ENCODE measurements at places on chromosomes 7 and 10.

GRCh38 chr7:22586786-22587140 is 86.8 kb upstream of the STEAP1B start:
- no peak for DNase-seq

GRCh38 chr7:113918946-113919345 is at the start of gene PPP1R3A:
Gene PPP1R3A (minus strand): TSS chr7:113919009. CDS start chr7:113918996, 13 bp downstream.
- DNase-seq: no peak

DNA sequence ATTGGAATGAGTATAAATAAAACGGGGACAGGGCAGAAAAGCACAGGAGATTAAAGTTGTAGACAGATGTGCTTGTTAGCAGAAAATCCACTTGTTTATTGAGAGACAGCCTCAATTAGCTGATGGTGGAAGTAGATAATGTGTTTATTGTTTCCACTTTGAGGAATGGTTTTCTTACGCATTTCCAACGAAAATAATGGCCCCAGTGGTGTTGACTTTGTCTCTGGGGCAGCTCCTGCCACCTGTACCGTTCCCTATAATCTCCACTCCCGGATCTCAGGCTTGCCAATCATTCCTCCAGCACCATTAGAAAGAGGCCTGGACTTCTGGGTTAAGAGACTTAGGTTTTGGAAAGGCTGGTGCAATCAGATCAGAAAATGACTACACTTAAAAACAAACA is 638.7 kb downstream of the PARD3 start:
- DNase-seq: no peak

GRCh38 chr7:127258111-127258510 is 5.4 kb upstream of the GRM8 start:
- DNase-seq: no peak

GRCh38 chr10:58901092-58901646 is 275.3 kb upstream of the PHYHIPL start:
- DNase-seq: no peak

DNA sequence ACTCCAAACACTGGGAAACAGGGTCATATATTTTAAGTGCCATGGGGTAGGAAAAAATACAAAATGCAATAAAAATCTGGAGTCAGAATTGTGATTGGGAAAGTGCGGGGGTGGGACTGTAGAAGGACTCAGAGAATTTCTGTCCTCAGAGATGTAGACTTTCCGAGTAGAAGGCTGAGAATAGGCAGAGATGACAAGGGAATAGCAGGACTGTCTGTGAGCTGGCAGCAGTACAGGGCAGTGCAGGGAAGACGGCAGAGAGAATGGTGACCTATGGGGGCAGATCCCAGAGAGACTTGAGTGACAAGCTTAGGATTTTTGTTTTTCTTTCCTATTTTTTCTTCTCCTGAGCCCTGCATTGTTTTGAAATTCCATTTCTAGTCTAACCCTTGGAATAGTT is 127.6 kb downstream of the SLC16A9 start:
- DNase-seq: no peak

GRCh38 chr10:103491729-103492364 is 1.7 kb upstream of the NEURL1 start:
- DNase-seq: no peak

DNA sequence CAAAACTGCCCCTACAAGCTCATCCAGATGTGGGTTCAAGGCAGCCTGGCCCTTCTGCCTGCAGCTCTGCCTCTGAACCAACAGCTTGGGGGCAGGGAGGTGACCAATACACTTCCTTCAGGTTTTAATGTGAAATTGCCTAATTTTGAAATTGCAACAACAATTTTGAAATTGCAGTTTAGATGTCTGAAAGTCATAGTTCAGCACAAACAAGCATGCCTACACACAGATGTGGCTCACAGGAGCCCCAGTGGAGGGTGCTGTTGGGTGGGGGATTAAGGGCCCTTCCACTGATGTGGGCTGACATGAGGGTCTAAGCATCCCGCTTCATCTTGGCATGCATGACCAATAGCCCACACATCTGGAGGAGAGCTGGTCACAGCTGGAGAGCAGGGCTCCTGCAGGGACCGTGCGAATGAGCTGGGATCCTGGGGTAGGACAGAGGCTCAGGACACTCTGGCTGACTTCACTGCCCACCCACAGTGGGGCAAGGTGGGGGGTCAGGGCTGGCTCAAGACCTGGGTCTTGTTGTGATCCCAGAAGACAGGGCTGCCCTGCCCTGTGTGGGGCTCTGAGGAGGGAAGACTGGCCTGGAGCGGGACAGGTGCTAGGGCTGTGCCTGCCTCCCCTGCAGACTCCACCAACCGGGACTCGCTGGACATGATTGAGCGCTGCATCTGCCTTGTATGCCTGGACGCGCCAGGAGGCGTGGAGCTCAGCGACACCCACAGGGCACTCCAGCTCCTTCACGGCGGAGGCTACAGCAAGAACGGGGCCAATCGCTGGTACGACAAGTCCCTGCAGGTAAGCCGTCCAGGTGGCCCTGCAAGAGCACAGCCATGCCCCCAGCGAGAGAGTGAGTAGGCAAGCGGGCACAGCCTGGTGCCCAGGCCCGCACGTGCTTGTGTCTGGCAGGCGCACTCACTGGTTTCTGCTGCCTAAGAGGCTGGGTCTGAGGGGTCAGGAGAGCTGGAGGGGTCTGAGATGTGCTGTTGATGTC is 32.3 kb downstream of the CHAT start:
- DNase-seq: no peak

DNA sequence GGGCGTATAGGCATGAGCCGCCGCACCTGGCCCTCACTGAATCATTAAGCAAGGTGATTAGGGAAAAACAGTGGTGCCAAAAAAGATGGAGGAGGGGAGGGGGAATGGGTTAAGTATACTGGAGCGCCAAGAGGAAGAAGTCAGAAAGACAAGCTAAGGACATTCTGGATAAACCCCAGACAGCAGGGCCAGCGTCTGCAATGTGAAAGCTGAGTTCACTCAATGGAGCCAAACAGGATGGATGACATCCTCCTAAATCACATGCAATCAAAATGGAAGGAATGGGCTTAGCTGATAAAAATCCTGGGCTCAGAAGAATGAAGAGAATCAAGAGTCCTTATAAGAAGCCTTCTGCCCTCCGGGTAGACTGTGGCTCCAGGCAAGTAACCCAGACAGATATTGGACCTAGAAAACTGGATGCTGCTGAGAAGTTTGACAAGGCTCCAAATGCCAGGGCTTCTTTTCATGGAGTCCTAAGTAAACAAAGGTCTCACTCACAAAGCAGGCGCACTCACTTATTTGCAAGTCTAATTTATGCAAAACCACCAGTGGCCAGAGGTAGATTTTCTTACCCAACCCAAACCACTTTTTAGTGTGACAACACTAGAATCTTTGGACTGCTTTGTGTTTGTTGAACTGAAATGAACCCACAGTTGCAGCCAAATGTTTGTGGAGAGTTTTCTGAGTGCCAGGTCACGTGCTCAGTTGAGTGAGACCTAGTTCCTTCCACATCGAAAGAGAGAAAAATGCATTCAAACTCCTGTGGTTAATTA is 519.1 kb upstream of the AUTS2 start:
- DNase-seq: no peak

DNA sequence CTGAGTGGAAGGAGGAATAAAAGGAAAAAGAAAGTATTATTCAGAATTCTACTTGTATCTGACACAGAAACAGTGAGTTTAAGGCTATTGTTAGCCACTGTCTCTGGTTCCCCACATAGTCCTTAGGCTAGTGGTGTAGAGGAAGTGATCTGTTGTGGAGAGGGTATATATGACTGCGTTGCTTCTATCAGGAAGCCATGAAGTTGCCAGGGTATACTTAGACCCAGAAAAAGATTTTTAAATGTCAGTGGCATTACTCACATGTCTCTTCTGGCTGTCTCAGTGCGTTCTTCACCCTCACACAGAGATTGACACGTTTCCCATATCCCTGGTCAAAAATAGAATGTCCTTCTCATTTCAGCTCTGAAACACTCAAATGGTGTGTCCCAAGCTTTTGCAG is 72.7 kb downstream of the SEM1 start:
- DNase-seq: no peak

All from T-cell (primary cell).